ENCODE measurements at places on chromosomes 4 and X.

GRCh38 chrX:32045149-32045548 lies 973.3 kb upstream of the FTHL17 start:
- DNase-seq, result no peak

- DNase-seq, result no peak
These were observed 110.2 kb upstream of the PRPS2 start for GRCh38 chrX:12681047-12681446.

DNA sequence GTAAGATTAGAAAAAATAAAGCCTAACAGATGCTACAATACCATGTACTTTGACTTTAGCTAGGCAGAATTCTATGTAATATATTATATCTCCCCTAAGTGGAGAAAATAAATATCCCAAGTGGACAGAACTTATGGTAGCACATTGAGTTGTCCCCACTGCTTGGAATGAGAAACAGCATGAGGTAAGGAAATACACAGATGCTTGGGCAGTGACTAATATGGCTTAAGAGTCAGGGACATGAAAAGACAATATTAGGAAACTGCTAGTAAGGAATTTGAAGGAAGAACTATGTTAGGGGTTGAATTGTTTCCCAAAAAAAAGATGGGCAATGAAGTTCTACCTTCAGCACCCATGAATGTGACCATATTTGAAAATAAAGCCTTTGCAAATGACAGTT lies 2265.1 kb downstream of the PCDH7 start:
- no peak for DNase-seq

GRCh38 chr4:55768291-55768690 lies 51.3 kb upstream of the EXOC1L start:
- DNase-seq, result no peak

- no peak for DNase-seq
These were observed 211.8 kb downstream of the NPFFR2 start for GRCh38 chr4:72243641-72244040.

GRCh38 chr4:61675464-61675863 lies 475.3 kb downstream of the ADGRL3 start:
- no peak for DNase-seq

- no peak for DNase-seq
These were observed 44.2 kb downstream of the MID1IP1 start for GRCh38 chrX:38845426-38845825.

- DNase-seq, result no peak
These were observed 62.4 kb downstream of the TRAPPC11 start for GRCh38 chr4:183721207-183722081.

DNA sequence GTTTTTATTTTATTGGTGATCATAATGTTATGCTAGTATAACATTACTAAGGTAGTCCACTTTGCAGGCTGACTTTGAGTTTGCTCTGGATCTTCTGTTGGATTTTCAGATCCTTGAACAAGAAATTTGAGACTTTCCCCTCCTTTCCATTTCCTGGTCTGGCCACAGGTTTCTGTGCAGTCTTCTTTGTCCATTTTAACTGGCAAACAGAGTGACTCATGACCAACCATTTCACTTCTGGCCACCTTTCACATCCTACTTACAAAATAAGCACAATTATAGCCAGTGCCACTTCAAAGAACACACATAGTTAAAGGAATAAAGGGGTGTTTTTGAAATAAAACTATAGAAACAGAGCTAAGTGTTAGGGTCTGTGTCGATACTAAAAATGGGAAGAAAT lies 8.4 kb downstream of the ANK2 start:
- no peak for DNase-seq

GRCh38 chrX:41758401-41758800 lies 34.4 kb downstream of the GPR82 start:
- no peak for DNase-seq

- no peak for DNase-seq
These were observed 66.1 kb downstream of the PTTG2 start for GRCh38 chr4:38026158-38026740.

GRCh38 chrX:20951016-20951810 lies 423.0 kb upstream of the CNKSR2 start:
- DNase-seq, result no peak

DNA sequence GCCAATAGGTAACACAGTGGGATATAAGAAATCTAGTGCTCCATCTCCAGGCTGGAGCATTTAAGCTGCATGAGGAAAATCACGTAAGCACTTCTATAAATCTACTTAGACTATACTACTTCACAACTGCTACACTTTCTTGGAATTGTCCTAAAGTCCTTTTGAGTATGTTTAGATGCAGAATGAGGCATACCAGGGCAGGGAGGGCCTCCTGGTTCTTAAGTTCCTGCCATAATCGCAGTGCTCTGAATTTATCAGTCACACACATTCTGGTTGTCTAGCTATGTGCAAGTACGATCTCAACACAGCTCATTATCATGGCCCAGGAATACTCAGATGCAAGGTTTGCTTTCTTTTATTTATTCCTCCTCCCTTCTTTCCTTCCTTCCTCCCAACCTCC lies 130.3 kb downstream of the GUCY2F start:
- DNase-seq, result no peak

DNA sequence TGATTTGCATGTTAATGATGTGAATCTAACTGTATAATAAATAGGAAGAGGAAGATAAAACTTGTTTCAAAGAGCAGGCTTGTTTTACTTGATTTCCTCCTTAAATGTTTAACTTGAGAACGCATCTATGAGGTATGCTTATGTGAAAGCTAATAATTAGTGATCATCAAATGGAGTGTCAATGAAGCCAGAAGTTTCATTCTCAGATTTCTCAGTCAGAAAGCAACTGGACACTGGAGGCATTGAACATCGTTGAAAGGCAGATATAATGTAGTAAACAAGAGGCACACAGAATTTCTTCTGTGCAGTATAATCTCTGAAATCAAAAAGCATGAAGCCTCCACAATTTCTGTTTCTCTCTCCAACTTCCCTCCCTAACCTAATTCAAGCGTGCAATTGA lies 672.9 kb downstream of the ADGRL3 start:
- no peak for DNase-seq

DNA sequence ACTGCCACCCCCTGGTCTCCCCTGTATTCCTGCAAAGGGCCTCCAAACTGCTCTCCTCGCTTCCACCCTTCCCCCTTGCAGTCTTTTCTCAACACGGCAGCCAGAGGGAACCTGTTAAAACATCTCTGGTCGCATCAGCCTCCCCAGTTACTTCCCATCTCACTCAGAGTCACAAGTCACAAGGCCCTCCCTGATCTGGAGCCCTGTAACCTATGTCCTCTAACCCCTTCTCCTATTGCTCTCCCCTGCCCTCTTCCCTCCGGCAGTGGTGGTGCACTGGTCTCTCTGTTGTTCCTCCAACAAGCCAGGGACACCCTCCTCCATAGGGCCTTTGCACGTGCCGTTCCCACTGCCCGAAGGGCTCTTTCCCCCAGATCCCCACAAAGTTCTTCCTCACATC lies 73.2 kb downstream of the SH3KBP1 start:
- no peak for DNase-seq

GRCh38 chr4:179976777-179977176 lies 2266.4 kb upstream of the TENM3 start:
- DNase-seq, result no peak

DNA sequence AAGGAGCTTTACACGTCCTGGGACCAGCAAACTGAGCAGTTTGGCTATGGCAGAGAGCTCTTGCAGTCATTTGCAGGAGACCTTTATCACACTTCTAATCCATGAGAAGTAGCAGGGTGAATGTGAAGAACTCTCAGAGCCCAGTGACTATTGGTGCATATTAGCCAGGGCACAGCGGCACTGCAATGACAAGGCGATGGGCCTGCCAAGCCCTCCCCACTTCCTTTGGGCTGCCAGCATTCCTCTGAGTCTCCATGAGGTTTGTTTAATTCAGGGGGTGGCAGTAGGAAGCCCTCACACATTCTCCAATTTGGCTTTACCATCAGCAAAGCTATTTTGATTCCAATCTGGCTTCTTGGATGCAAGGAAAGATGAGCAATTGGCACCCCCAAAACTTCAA lies 79.2 kb upstream of the TSPAN7 start:
- no peak for DNase-seq

DNA sequence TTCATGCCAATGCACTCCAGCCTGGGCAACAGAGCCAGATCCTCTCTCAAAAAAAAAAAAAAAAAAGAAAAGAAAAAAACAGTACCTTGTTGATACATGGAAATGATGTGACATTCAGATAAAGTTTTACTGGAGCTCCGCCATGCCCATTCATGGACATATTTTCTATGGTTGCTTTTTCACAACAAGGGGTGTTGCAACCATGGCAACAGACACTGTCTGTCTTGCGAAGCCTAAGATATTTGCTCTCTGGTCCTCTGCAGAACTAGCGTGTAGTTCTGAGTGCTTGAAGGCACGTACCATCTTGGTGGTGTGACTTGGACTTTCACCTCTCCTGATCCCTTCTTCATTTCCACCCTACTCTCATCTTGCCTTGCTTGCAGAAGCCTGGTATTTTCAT lies 53.2 kb downstream of the TBL1X start:
- no peak for DNase-seq

- no peak for DNase-seq
These were observed 67.8 kb downstream of the SPCS3 start for GRCh38 chr4:176387571-176387970.

DNA sequence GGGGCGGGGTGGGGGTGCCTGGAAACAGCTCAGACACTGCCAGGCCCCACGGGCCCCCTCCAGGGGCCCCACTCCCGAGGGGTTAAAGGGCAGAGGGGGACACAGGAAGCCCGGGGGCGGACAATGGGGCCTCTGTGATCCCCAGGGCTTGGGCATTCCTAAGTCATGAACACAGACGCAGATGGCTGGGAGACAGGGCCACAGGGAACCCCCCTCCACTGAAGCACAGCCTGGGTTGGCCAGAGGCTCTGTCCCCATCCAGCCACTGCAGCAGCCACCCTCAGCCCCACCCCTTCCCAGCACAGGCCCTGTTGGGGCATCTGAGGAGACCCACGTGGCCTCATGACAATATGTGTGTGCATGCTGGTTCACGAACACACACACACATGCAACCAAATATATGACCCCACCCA lies 3.9 kb downstream of the L1CAM start:
- no peak for DNase-seq

- DNase-seq, result no peak
These were observed 21.5 kb upstream of the HTRA3 start for GRCh38 chr4:8248091-8248490.

- no peak for DNase-seq
These were observed 78.3 kb downstream of the AR start for GRCh38 chrX:67622053-67622585.

- no peak for DNase-seq
These were observed 143.4 kb downstream of the AREG start for GRCh38 chr4:74588350-74588749.

- DNase-seq, result no peak
These were observed 16.6 kb downstream of the ENPEP start for GRCh38 chr4:110492522-110492921.

DNA sequence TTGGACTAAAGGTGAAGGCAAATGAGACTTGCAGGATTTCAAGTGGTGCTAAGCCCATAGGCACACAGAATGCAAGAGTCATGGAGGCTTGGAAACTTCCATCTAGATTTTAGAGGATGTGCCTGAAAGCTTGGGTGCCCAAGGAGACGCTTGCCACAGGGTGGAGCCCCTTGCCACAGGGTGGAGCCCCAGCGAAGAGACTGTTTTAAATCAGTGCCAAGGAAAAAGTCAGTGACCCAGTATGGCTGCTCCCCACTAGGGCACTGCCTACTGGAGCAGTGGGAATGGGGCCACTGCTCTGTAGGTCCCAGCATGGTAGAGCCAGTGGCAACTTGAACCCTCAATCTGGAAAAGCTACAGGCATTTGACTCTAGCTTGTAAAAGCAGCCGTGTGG lies 794.2 kb upstream of the LCORL start:
- no peak for DNase-seq

- DNase-seq, result no peak
These were observed 3.3 kb downstream of the COQ2 start for GRCh38 chr4:83281307-83281706.

GRCh38 chrX:70128071-70128470 lies 5.2 kb upstream of the IGBP1 start:
- no peak for DNase-seq
